Activated effector memory CD4-positive, alpha-beta T cell treated with anti-CD3 and anti-CD28 coated beads, Interleukin-2, amount 50 U/mL, for 16 hours (primary cell): ENCODE measurements at places on chromosomes 13 and 19.

DNA sequence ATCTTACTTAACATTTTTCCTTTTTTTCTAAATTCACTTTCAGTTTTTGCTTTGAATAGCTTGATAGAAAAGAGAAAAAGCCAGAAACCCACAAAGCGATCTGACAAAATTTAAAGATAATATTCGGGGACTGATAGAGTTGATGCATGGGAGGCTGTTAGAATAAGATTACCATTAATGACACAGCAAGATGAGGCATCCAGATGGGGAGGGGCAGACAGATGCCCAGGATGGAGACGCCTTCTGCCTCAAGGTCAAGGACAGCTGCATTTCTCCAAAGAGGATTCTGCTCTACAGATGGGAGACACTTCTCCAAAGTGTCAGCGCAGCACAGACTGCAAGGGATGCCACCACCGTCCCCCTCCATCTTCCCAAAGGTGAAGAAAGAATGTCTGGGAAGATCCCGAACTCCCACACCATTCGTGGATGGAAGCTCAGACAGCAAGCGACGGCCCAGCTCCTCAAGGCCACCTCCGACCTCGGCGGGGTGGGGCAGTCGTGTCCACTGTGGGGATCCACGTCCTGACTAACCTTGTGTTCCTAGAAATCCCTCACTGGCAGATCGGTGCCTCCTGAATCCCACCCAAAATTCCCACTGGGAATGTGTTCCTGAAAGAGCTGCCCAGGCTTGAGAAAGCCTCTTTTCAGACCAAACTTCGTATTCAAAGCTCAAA, 32.9 kb downstream of the NAXD start:
- no peak for DNase-seq

GRCh38 chr13:25468325-25469168, 96.8 kb downstream of the ATP8A2 start:
- no peak for DNase-seq

GRCh38 chr19:10964903-10965302, 4.1 kb downstream of the SMARCA4 start:
- no peak for DNase-seq

DNA sequence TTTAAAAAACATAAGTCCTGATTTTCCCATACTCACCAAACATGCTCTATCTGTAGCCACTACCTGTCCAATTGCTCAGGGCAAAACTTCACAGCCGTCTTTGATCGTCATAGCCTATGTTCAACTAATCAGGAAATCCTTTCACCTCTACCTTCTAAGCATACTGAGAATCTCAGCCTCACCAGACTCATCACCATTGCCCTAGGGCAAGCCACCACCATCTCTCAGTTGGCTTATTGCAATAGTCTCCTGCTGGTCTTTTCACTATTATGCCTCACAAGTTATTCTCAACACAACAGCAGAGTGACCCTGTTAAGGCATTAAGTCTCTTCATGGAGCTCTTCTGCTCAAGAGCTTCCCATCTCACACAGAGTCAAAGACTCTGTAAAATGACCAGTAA, 260.4 kb upstream of the MAB21L1 start:
- DNase-seq: no peak

- DNase-seq: no peak
Observed at GRCh38 chr19:17206736-17207581, 8.2 kb upstream of the USE1 start.
